ENCODE measurements at places on chromosomes 1 and 21. TPM values are rescaled to one million over a fixed set of nuclear protein-coding genes. Genes with fewer than 3 reads are reported as not detected.

GRCh38 chr1:215001419-215002021 is 81.0 kb upstream of the KCNK2 start:
- no peak for DNase-seq

DNA sequence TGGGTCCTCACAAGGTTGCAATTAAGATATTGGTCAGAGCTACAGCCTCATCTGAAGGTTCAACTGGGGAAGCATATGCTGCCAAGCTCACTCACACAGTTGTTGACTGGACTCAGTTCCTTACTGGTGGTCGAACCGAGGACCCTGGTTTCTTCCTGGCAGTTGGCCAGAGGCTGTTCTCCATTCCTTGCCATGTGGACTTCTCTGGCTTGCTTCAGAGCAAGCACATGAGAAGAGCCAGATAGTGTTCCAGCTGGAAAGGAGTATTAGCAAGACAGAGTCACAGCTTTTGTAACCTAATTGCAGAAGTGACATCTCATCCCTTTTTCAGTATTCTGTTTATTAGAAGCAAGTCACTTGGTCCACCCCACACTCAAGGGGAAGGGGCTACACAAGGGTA is 23.6 kb downstream of the POU2F1 start:
- DNase-seq, result no peak

- DNase-seq, result no peak
These were observed 62.9 kb downstream of the PPP1R12B start for GRCh38 chr1:202411422-202411821.

GRCh38 chr21:37737507-37737906 is 178.8 kb downstream of the KCNJ6 start:
- no peak for DNase-seq

DNA sequence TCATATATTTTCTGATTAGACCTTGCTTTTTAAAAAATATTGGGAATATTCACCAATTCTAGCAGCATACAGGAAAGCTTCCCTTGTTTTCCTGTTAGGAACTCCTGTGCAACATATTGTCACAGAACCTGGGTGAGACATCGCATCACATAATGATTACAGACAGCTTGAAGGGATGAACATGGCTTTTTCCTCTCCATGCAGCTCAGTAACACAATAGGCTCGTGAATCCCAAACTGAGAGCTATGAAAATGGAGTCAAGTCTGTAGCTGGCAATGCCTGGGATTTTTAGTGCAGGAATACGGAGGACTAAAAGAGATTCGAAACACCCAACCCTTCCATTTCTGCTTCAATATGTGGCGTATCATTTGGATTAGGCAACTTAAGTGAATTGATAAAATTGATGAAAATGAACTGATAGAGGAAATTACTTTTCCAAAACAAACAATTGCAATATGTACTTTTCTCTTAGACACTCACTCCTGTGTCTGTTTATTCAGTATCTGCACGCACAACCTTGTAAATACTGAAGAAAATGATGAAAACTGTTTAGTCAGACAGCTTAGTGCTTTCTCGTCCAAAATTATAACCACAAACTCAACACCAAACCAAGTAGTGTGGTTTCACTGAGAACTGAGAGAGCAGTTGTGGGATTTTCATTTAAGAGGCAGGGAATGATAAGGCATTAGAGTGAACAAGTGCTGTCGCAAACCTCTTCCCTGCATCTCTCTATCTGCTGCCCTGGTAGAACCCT is 250.4 kb downstream of the PTBP2 start:
- DNase-seq, result no peak

DNA sequence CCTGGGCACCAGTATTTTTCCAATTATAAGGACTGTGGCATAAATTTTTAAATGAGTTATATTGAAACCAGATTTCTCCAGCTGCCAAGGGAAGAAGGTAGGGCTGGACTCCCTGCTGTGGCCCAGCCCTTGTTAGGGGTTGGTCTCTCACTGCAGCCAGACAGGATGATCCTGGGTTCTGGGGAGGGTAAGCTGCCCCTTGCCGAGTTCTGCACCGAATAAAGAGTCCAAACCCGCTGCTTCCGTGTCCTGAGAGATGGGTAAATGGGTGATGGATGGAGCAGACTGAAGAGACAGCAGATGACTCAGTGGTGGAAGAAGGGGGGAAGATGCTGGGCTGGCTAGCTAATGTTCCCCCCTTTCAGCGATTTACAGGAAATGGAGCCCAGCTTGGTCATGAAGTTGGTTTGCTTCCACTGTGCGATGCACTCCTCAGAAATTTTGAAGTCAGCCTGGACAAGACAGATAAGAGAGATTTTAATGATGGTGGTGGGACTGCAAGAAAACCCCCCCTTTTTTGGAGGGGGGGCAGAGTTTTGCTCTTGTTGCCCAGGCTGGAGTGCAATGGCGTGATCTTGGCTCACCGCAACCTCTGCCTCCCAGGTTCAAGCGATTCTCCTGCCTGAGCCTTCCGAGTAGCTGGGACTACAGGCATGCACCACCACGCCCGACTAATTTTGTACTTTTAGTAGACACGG is 41.4 kb downstream of the YARS1 start:
- DNase-seq, result no peak

DNA sequence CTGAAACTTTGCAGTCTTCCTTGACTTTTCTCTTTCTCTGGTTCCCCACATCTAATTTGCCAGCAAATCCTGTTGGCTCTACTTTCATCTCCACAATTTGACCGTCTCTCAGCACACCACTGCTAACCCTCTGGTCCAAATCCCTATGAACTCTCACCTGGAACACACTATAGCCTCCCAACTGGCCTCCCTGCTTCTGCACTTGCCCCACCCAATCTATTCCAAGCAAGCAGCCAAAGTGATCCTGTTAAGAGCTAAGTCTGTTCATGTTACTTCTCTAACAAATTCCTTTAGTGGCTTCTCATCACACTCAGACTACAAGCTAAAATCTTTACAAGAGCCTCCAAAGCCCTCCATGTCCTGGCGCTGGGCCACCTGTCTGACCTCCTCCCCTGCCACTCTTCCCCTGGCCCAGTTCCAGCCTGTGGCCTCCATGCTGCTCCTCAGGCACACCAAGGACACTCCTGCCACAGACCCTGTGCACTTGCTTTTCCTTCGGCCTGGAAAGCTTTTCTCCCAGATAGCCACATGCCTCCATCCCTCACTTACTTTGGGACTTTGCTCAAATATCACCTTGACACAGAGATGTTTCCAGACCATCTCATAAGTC is 104.1 kb downstream of the DTL start:
- DNase-seq, result no peak

DNA sequence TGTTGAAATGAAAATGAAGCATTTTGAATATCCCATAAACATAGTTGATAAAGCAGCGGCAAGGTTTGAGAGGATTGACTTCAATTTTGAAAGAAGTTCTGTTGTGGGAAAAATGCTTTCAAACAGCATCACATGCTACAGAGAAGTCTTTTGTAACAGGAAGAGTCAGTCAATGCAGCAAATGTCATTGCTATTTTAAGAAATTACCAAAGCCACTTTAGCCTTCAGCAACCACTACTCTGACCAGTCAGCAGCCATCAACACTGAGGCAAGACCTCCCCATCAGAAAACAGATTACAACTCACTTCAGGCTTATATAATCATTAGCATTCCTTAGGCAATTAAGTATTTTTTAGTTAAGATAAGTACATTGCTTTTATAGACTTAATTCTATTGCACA is 33.8 kb upstream of the FCRL3 start:
- no peak for DNase-seq

- DNase-seq, result no peak
These were observed 1.8 kb upstream of the SLC26A9 start for GRCh38 chr1:205945069-205945468.

The AQP10 gene
- total RNA-seq, result 0.16 TPM

The BTG2 gene
- total RNA-seq, result 73.7 TPM

The ODF2L gene
- 6.4 TPM for total RNA-seq
